Caco-2 (cell line): ENCODE measurements at places on chromosomes 16 and 17. TPM values are rescaled to one million over a fixed set of nuclear protein-coding genes. Genes with fewer than 3 reads are reported as not detected.
A peak's percentile ranks its signal among the peaks of the same experiment; 100 is the strongest.

Gene C16orf89
- not detected in 2 replicates for total RNA-seq

DNA sequence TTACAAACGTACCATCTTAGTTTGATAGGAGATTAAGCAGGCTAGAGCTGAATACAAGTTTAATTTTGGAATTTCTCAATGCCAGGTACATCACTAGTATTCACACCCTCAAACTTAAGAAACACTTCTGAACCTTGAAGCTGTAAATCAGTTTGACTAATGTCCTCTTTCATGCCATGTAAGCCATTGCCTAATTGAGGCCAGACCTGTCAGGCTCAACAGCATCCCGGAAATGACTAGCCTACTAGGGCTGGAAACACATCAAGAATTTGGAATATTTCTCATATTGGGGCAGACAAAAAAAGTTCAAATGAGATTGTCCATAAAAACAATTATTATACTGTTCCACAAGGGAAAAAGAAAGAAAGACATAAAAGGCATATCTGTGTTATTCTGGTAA is 1.7 kb downstream of the USP32 start:
- H3K27ac ChIP-seq, result peak overlapping the region; percentile 94
- peaks cover 8% of the 10 kb centered on the region; the same call in 1 of the 2 replicates for H3K4me1 ChIP-seq
- no peaks in the 10 kb centered on the region for H3K36me3 ChIP-seq
- H3K27me3 ChIP-seq, result no peaks in the 10 kb centered on the region
- no peak for DNase-seq

DNA sequence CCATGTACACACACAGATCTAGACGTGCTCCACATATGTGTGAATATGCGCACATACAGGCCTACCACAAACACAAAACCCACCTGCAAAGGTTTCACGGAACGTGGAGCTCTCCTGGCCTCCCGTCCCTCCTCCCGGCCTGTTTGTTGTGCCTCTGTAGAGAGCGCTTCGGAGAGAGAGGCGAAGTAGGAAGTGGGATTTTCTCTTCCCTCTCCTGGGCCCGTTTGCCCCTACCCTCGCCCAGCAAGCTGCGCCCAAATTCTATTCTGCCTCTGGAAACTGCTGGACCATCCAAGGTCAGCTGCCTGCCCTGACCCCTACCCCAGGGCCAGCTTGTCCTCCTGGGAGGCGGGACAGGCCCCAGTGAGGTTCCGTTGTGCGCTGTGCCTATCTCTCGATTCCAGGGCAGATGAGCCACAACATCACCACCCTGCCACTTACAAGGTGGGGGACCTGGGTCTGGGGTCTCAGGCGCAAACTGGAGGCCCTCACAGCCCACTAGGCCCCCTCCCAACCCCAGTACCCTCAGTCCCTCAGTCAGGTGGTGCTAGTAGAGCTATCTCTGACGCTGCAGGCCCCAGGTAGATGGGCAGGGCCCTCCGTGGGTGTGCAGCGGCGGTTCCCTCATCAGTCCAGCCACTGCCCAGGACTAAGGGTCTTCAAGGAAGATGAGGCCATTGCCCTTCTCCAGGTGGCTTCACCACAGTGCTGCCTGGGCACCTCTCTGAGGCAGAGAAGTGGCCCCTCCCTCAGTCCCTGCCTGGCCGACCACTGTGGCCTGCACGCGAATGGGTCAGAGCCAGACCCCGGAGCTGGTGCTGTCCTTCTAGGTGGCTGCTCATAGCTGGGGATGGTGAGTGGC is 54.2 kb downstream of the BEAN1 start:
- no peaks in the 10 kb centered on the region for H3K27me3 ChIP-seq
- no peaks in the 10 kb centered on the region for H3K36me3 ChIP-seq
- no peak for DNase-seq
- H3K4me1 ChIP-seq, result peaks cover 13% of the 10 kb centered on the region; the same call in 1 of the 2 replicates
- H3K27ac ChIP-seq, result no peak overlapping the region

DNA sequence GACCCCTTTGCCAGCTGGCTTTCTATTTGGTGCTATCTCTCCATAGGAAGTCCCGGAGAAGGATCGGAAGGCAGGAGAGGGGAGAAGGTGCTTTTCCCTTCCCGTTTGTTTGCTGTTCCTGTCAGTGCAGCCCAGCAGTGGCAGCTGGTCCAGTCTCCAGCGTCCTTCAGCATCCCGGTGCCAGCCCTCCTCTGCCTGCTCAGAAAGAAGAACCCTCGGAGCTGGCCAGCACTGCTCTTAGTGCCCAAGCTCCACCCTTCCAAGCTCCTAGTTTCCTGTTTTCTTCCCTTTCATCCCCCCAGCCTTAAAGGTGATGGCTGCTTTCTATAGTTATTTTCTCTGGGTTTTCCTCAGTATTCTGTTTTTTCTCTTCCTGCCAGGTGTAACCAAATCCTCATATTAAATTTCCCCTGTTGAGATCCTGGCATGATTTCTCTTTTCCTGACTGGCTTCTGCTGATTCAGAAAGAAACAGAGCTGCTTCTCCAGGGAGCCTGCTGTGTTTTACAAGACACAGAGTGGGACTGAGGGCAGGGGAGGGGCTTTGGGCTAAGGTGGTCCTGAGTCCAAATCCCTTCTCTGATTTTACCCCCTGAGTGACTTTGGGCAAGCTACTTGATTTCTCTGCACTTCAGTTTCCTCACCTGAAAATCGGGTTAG is 186.8 kb downstream of the COPRS start:
- no peaks in the 10 kb centered on the region for H3K4me1 ChIP-seq
- no peaks in the 10 kb centered on the region for H3K27me3 ChIP-seq
- no peak overlapping the region for H3K4me3 ChIP-seq
- no peaks in the 10 kb centered on the region for H3K36me3 ChIP-seq
- no peak overlapping the region for H3K27ac ChIP-seq

GRCh38 chr17:57091186-57091618 is 6.2 kb downstream of the AKAP1 start:
- H3K4me3 ChIP-seq, result no peak overlapping the region
- no peak overlapping the region for H3K27ac ChIP-seq
- peaks cover 18% of the 10 kb centered on the region for H3K4me1 ChIP-seq

DNA sequence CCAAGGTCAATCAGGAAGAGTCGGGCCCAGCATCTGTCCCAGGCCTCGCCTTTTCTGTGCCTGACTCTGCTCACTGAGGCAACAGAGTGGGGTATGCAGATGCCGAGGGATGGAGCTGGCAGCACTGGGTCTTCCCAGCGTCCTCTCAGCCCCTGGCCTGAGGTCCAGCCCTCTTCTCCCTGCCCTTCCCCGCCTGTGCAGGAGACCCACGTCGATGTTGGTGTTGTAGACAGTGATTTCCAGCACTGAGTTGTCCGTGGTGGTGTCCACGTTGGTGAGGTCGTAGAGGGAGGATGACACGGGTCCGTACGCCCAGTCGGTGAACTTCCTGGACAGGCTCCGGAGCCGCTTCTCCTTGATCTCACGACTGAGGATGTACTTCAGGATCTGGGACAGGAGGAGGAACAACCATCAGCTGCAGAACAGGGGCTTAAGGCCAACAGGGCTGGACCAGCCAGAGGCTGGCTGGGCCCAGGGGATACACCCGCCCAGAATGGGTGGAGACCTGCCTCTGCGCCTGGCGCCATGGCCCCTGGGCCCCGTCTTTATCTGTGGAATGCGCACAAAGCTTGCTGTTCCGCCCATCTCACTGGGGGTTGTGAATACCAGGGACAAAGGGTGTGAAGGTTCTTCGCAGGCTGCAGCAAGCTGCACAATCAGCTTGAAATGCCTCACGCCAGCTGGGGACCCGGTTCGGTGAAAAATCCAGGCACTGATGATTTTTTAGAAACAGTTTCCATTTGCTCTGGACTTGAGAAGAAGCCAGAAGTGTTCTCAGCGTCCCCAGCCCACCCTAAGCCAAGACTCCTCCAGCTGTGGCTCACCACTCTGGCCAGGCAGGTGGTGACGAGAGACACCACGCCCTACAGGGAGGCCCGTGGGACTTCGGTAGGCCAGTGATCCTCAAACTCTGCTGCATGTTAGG is 27.5 kb downstream of the TRPV3 start:
- peaks cover 36% of the 10 kb centered on the region for H3K4me1 ChIP-seq
- DNase-seq, result peak; percentile 96
- H3K27me3 ChIP-seq, result no peaks in the 10 kb centered on the region
- peak overlapping the region; percentile 97 for H3K27ac ChIP-seq

GRCh38 chr17:14200354-14200753 is 36.3 kb downstream of the CDRT15 start:
- no peak overlapping the region for H3K27ac ChIP-seq
- no peaks in the 10 kb centered on the region for H3K27me3 ChIP-seq
- no peaks in the 10 kb centered on the region for H3K36me3 ChIP-seq
- H3K4me3 ChIP-seq, result no peak overlapping the region
- H3K4me1 ChIP-seq, result no peaks in the 10 kb centered on the region
- no peak for DNase-seq

DNA sequence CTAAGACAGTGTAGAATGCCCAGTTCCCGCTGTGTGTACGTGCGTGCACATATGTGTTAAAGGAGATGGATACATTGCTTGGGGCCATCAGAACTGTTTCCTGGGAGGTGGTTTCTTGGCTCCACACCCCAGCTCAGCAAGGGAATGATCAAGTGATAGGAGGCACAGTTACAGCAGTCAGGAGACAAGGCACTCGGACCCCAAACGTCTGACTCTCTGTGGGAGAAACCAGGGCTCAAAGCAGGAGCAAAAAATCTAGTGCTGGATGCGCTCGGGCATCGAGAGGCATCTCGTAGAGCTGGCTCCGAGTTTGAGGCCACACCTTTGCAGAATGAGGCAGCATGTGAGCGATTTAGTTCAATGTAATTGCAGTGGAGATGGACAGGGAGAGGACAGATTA is 71.9 kb downstream of the RBBP6 start:
- H3K27me3 ChIP-seq, result no peaks in the 10 kb centered on the region; the same call in 1 of the 2 replicates
- no peak for DNase-seq
- no peak overlapping the region for H3K27ac ChIP-seq
- no peaks in the 10 kb centered on the region for H3K4me1 ChIP-seq
- no peak overlapping the region for H3K4me3 ChIP-seq

Gene ATP1B2
- 0.11 and 0.14 TPM in 2 replicates for total RNA-seq

- no peak overlapping the region for H3K4me3 ChIP-seq
- peak overlapping the region; percentile 88 for H3K27ac ChIP-seq
- no peak for DNase-seq
Observed at GRCh38 chr16:81550432-81550808, 105.8 kb downstream of the CMIP start.

- no peak overlapping the region for H3K27ac ChIP-seq
- H3K27me3 ChIP-seq, result no peaks in the 10 kb centered on the region
- no peaks in the 10 kb centered on the region for H3K36me3 ChIP-seq
- DNase-seq, result no peak
Observed at GRCh38 chr16:11233727-11234376, 22.2 kb downstream of the SOCS1 start.

Gene MYH13
- total RNA-seq, result not detected in 2 replicates

DNA sequence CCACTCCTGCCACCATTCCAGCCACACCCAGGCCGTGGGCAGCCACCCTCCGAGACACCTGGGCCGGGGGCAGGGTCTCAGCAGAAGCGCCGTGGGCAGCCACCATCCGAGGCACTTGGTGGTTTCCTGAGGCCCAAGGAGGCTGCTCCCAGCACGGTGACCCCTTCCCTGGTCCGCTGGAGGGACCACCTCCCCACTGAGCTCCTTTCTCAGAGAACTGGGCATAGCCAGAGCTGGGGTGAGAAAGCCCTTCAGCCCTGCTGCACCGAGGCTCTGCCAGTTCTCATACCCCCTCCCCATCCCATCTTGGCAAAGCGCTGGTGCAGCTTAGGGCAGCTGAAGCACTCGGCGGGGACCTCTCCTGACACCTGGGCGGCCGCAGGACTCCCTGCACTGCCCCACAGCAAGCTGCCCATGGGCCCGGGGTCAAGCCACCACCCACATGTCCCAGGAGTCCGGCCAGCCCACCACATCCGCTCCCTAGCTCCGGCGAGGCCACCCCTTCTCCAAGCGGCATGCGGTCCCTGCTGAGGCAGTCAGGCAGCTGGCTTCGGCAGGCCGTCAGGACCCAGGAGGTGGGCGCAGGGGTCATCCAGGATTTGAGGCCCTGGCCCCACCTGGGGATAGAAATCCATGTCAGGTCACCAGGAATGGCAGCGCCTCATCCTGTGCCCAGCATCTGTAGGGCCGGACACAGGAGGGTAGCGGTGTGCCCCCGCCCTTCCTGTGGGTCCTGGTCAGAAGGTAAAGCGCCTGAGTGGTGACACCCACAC is 1.3 kb upstream of the CYBA start:
- H3K27me3 ChIP-seq, result no peaks in the 10 kb centered on the region
- H3K4me1 ChIP-seq, result peaks cover 17% of the 10 kb centered on the region
- DNase-seq, result no peak
- H3K36me3 ChIP-seq, result peaks cover 5% of the 10 kb centered on the region
- no peak overlapping the region for H3K4me3 ChIP-seq

Gene CCL1
- total RNA-seq, result not detected in 2 replicates

Gene CACNA1H
- 5.1 and 6.5 TPM in 2 replicates for total RNA-seq

DNA sequence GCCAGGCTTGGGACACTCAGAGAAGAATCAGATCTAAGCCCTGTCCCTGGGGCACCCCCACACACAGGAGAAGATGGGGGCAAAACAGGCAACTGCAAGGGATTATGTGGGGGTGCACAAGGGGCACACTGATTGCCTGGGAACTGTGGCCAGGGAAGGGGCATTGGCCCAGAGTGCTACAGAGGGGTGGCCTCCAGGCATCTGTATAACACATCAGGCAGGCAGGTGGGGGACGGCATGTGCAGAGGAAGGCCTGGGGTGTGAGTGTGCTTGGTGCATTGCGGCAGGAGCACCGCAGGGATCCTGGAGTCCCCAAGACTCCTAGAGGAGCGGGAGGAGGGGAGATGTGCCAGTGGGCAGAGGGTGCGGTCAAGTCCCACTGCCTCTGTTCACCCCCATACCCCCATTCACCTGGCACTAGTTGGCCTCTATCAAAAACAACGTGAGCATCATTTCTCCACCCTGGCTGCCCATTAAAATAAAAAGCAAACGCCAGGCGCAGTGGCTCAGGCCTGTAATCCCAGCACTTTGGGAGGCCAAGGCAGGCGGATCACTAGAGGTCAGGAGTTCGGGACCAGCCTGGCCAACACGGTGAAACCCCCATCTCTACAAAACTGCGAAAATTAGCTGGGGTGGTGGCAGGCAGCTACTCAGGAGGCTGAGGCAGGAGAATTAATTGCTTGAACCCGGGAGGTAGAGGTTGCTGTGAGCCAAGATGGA is 41.5 kb downstream of the C16orf82 start:
- H3K4me1 ChIP-seq, result peaks cover 5% of the 10 kb centered on the region; the same call in 1 of the 2 replicates
- no peaks in the 10 kb centered on the region for H3K36me3 ChIP-seq
- no peaks in the 10 kb centered on the region for H3K27me3 ChIP-seq
- no peak overlapping the region for H3K27ac ChIP-seq

Gene HSDL1
- 21.0 and 23.7 TPM in 2 replicates for total RNA-seq

- H3K27ac ChIP-seq, result no peak overlapping the region
- no peak overlapping the region for H3K4me3 ChIP-seq
- H3K4me1 ChIP-seq, result peaks cover 8% of the 10 kb centered on the region
Observed at GRCh38 chr16:56662357-56663354, 4.9 kb downstream of the MT1F start.

GRCh38 chr17:11898526-11899235 is 98.6 kb downstream of the ZNF18 start:
- DNase-seq, result no peak
- H3K27ac ChIP-seq, result no peak overlapping the region
- no peaks in the 10 kb centered on the region for H3K27me3 ChIP-seq
- no peaks in the 10 kb centered on the region for H3K4me1 ChIP-seq
- no peak overlapping the region for H3K4me3 ChIP-seq
- H3K36me3 ChIP-seq, result no peaks in the 10 kb centered on the region
